ENCODE measurements at places on chromosomes 3 and 15. TPM values are rescaled to one million over a fixed set of nuclear protein-coding genes. Genes with fewer than 3 reads are reported as not detected.

The ADGRG7 gene
- not detected for total RNA-seq

The ADIPOQ gene
- total RNA-seq = not detected

The ANKRD63 gene
- total RNA-seq = 0.89 TPM

The CADM2 gene
- total RNA-seq = not detected

The RAB6B gene
- total RNA-seq = 14.1 TPM

The GP5 gene
- total RNA-seq = 0.15 TPM

The FEZF2 gene
- total RNA-seq = not detected

All from HCT116 (cell line).